Erythroblast (primary cell): ENCODE measurements at places on chromosomes 3 and 15.

DNA sequence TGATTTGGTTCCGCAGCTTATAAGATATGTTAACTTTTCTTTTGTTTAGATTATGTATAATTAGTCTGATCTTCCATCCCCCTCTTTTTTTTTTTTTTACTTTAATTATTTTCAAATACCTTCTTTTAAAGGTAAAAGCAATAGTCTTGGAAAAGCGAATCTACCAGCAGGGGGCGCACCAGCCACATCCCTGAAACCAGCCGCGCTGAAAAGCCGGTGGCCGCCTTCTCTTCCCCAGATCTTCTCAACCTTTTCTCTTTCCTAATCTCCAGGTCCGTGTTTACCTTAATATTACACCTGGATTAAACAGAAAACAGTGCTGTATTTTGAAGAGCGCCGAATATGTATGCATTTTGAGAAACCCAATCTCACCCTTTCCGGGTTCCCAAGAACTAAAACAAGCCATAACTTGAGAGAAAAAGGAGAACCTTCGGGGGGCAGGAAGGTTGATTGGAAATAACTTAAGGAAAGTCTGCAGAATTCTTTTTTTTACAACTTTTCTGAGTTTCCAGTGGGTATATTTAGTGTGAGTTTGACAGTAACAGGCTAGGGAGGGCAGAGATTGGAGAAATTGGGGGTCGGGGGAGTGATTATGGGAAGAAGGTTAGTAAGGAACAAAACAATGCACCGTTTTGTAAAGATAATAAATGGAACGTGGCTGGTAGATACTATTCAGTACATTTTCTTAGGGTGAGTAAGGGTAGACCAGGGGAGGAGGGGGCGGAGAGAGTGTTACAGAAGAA, 2.0 kb upstream of the SOX2 start:
- peak; percentile 85 for DNase-seq

DNA sequence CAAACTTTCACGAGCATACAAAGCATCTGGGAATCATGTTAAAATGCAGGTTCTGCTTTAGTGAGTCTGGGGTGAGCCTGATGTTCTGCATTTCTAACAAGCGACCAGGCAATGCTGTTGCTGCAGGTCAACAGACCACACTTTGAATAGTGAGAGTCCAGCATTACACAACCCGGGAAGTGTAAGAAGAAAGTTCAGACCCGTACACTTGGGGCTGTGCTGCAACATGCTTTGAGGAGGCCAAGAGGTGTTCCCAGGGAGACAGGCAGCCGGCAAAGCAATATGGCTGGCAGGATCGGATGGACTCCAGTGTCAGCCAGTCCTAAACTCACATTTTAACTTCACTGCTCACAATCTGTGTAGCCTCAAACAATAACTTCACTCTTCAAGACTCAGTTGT, 134.2 kb downstream of the LIPC start:
- DNase-seq = no peak

DNA sequence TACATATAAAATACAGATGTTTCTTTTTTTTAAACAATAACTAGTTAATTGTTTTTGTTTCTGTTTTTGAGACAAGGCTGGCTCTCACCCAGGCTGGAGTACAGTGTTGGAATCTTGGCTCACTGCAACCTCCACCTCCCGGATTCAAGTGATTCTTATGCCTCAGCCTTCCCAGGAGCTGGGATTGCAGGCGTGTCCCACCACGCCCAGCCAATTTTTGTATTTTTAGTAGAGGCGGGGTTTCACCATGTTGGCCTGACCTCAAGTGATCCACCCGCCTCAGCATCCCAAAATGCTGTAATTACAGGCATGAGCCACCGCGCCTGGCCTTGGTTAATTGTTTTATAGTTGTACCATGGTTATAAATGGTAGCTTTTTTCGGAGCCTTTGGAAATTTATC, 72.3 kb downstream of the PIAS1 start:
- no peak for DNase-seq

GRCh38 chr15:49148298-49148697, 7.1 kb downstream of the COPS2 start:
- DNase-seq = no peak

DNA sequence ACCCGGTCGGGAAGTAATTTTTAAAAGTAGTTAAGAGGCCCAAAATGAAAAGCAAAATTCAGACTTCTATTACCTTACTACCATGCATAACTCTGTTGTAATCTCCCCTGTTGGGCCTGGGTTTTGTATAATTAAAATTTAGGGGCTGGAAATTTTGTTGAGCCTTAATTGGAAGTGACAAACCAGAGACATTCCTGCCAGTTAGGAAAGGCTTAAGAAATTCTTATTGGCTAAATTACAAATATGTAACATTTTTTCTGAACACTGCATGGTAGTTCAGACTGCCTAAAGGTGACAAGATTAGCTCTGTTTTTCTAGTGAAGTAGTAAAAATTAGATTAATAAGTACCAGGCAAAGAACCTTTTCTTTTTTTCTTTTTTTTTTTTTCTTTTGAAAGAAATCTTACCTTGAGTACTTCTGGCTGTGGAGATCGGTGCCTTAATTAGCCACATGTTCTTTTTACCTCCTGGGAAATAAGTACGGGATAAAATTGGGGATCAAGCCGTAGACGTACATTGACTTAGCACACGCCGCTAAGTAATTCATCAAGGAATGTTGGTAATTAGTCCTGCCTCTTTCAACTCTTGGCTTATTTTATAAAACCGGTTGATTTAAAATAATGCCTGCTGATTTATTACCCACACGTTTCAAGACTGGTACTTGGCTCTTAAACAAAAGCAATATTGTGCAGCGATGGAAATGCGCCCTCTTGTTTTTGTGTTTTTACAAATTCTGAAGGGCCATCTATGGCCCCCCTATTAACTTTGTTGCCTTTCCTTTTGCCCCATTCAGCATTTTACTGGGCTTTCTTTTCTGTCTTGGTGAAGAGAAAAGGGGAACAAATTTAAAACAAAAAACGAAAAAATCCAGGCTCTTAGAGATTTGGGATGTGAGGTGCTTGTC, 111.2 kb upstream of the SAMMSON start:
- DNase-seq = no peak

GRCh38 chr3:171838218-171838720, 4.9 kb upstream of the TMEM212 start:
- DNase-seq = no peak
